ENCODE measurements at places on chromosomes 3 and 15.

DNA sequence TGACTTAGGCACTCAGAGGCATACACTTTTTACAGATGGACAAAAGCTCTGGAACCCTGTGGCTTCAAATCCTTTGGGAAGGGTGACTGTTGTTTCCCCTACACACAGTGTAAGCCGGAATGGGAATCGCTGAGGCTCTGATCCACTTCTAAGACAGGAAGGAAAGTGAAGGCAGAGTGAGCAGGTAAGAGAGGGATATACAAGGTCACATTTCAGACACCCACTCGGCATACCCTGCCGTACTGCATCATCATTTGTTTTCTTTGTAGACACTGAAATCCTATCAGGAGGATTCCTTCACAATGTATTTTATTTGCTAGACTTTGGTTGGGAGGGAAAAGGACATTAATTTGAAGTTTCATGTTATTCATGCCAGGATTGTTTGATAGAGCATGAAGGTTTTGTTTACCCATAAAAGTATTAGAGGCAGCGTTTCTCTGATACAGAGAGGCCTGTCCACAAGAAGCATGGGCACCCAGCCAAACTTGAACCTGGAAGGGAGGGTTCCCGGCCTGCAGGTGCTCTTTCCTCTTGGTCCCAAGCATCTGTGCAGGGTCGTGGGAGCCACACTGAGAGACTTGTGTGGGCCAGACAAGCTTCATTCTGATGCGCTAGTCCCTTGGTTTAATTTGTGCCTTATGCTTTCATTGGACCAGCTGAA, 21.9 kb upstream of the POLR2M start:
- DNase-seq = no peak

DNA sequence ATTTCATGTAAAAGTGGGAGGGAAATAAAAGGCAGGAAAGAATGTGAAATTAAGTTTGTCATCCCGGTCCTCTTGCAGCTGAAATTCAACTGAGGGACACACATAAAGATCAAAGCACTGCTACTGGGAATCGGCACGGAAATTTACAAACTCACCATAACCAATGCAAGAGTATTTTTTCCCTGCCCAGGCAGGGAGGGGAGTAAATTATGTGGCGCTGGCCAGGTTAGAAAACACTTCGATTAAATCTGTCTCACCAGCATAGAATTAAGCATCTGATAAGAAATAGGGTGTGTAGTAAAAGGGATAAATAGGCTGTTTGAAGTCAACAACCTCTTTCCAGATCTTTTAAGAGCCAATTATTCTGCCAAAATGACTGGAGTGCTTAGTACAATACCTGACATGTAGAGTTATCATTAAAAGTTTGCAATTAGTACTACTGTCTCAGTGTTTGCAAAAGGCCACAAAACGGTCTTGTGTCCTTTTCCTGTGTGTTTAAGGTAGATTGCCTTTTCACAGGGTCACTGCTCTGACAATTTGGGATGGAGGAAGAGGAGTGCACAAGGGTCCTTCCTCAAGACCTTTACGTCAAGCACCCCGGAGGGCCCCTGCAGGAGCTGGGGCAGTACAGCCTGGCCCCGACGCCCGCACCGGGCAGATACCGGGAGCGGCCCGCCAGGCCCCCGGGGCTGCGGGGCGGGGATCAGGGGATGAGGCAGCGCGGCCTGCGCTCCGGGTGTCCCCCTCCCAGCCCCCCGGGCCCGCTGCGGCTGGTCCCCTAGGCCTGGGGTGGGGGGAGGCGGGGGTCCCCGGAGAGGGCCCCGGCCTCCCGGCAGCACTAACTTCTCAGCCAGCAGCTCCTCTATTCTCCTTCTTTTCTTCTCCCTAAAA, 651 bp downstream of the UBA3 start:
- no peak for DNase-seq

DNA sequence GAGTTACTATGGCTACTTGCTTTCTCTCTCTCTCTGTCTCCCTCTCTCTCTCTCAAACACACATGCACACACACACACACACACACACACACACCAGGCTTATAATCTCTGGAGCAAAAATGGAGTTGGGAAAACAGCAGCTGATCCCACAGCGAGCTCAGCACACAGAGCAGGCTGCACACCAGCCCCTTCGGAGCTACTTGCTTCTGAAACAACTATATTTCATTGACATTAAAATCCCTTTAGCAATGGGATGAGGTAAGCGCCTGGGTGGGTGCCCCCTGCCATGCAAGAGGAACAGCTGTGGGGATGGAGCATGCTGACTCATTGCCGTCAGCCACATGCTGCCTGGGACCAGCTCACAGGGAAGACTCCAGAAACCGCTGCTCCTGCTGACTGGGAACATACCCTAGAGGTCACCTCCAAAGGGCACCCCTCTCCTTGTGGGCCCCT, 45.7 kb downstream of the B3GNT5 start:
- DNase-seq = no peak

- DNase-seq = no peak
Measured at GRCh38 chr15:78685159-78685921, 44.3 kb upstream of the CHRNB4 start.

DNA sequence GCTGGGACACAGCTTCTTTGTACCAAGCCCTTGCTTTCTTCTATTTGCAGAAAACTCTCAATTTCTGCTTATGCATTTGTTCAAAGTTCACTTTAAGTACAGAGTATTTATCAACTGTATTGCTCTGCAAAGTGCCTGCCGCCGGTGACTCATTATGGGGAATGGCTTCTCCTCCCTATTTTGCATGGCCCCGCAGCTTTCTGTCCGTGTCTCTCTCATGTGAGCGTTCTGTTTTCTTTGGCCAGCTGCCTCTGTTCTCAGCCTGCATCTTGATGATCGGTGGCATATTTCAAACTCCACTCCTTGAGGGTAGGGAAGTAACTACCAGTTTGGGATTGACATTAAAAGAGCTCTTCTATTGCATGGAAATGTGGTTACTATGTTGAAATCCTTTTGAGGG, 28.6 kb upstream of the ST8SIA2 start:
- DNase-seq = no peak

GRCh38 chr15:25094519-25094918, 139.7 kb downstream of the SNRPN start:
- no peak for DNase-seq

DNA sequence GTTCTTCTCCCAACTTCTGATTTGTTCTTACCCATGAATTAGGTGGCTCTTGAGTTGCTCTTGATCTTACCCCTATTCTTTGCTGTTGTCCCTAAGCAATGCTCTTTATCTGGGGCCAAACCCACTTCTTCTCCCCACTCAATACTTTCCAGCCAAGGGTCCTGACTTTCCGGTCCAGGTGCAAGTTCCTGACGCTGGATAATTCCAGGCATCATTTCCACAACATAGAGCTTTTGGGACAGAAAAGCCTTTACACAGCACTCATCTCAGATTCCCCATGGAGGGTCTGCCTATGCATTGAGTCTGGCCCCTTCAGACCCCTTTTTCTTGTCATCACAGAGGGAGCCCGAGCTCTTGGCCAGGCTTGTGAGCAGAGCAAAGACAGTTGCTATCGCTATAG, 85.4 kb upstream of the BOC start:
- no peak for DNase-seq

- no peak for DNase-seq
Measured at GRCh38 chr3:27910456-27910855, 188.3 kb upstream of the EOMES start.

GRCh38 chr15:34359416-34359815, 7.6 kb downstream of the LPCAT4 start:
- DNase-seq = no peak

DNA sequence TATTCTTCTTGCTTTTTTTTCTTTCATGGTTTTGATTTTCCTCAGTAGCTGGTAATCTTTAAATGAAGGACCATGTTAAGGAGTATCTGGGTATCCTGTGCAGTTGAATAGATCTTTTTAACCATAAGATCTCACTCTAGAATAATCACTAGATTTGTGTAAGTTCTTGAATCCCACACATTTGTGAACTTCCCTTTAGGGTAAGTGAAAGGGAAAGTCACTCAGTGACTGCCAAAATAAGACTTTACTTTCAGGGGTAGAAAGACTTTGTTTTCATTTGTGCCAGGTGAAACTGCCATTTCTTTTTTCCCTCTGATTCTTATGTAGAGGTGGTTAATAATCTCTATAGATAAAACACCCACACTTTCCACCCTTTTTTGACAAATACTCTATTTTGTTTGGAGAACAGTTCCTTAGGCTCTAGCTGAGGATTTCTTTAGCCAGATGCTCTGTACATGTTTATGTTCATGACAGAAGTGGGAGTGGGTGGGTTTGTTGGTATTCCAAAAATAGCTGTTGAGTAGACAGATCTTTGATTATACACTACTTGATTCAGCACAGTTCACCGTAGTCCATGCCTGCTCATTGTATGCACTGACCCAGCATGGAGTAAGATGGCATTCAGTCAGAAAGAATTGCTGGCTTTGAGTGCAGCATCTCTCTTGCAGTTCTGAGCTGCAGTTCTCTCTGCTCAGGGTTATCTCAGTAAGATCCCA, 28.5 kb downstream of the LRRC49 start:
- no peak for DNase-seq

GRCh38 chr3:109803274-109803673, 465.9 kb upstream of the DPPA4 start:
- DNase-seq = no peak

DNA sequence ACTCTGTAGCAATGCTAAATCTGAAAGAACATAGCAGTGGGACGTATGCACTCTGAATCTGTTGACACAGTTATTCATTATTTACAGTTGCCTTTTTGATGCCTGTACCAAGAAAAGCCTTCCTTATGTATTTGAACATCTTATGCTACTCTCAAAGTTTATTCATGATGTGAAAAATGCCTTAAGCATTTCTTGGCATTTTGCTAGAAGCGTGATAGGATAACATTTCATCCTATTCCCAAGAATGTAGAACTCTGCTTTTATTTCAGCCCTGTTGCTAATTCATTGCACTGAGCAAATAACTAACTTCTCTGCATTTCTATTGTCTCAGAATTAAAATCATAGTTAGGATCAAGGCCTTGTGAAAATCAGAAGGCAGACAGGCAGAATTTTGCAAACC, 105.5 kb downstream of the STRIT1 start:
- no peak for DNase-seq

DNA sequence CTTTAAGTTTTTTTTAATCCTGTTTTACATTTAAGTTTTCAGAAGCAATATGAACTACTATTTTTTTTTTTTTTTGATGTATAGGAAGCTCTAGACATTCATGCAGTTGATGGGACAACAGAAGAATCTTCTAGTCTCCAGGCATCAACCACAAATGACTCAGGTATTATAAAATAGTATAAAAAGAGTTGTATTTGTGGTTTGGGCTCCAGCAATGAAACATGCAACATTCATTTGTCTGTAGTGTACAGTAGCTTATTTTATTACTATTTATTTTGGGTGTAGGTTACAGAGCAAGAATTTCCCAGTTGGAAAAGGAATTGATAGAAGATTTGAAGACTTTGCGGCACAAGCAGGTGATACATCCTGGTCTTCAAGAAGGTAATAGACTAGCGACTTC, 38.6 kb downstream of the MGA start:
- DNase-seq = no peak

DNA sequence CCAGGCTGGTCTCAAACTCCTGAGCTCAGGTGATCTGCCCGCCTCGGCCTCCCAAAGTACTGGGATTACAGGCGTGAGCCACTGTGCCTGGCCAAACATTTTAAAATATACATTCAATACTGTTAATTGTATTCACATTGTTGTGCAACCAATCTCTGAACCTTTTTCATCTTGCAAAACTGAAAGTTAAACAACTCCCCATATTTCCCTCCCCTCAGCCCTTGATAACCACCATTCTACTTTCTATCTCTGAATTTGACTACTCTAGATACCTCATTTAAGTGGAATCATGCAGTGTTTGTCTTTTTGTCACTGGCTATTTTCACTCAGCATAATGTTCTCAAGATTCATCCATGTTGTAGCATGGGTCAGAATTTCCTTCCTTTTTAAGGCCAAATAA, 30.0 kb downstream of the HMCES start:
- DNase-seq = no peak

DNA sequence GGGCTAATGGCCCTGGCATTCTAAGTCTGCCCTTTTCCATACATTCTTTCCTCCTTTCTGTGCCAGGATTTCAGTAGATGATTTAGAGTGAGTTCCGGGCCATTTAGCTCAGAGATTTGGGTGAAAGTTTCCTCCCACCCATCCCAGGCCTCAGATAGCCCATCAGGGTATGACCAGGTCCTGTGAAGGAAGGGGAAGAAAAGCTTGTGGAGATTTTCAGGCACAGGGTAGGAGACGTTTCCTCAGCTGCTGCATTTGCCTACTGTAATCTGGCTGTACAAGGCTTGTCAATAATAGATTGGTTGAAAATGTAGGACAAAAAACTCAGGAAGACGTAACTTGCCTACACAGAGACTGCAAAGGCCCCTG, 63.2 kb upstream of the BCL6 start:
- no peak for DNase-seq

DNA sequence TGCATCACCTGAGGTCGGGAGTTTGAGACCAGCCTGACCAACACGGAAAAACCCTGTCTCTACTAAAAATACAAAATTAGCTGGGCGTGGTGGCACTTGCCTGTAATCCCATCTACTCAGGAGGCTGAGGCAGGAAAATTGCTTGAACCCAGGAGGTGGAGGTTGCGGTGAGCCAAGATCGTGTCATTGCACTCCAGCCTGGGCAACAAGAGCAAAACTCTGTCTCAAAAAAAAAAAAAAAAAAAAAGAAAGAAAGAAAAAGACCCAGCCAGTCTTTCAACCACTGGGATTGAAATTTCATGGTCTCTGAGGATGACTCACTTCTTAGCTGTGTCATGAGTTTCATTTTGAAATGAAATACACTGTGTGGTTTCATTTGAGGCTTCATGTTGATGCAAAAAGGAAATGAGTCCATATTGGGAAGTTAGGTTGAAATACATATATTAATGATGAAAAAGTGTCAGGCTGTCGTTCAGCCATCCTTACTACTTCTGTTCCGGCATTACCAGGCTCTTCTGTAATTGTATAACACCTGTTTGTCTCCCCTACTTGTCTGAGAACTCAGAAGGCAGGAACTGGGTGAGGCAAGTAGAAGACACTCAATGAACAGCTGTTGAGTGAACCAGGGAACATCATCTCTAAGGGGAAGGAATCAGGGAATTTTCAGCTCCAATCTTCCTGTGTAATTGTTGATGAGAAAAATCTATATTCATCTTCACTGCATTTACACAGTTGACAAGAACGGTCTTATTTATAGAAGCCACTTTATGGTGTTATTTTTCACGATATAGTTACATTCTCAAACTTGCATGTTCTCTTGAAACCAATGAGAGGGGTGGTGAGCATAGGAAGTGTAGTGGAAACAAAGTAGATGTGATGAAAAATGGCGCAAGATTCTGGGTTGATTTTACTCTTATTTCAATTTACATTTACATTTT, 87.4 kb downstream of the NFKBIZ start:
- DNase-seq = no peak

DNA sequence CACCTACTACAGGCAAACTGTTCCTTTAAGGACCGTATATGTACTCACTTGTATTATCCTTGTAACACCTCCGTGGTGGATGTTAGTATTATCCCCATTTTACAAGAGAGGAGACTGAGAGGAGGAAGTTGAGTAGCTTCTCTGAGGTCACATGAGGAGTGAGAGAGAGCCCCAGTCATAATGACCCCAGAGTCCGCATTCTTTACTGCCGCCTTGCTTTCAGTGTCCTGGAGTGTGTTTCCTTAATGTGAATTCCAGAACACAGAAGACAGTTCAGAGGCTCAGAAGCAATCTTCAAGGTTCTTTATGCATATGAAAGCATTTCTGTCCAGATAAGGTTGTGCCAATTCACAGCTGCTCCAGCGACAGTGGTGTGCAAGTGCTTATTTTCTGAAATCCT, 199.2 kb downstream of the CACNA2D3 start:
- DNase-seq = no peak
